WTC11 (cell line): ENCODE measurements at places on chromosomes 2 and 18.

GRCh38 chr2:39623917-39624316, 41.8 kb upstream of the TMEM178A start:
- DNase-seq: no peak

DNA sequence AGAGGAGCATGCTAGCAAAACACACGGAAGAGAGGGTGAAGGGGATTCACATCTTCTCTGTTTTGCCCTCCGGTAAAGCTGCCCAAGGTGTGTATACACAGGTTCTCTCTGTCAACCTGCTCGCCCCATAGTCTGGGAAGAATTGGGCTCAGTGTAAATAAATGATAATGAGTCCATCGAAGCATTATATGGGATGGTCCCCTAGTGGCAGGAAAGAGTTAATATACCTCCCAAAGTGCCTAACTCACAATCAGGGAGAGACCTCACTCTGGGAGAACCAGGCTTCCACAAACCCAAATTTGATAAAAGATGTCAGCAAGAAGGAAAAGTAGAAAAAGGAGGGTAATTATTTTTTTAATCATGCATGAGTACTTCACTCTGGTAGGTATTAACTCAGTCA, 262.2 kb upstream of the ZNF521 start:
- no peak overlapping the region for H3K4me3 ChIP-seq
- DNase-seq: no peak
- H3K27me3 ChIP-seq: no peaks in the 10 kb centered on the region
- H3K27ac ChIP-seq: no peak overlapping the region
- peaks cover 22% of the 10 kb centered on the region for H3K4me1 ChIP-seq

DNA sequence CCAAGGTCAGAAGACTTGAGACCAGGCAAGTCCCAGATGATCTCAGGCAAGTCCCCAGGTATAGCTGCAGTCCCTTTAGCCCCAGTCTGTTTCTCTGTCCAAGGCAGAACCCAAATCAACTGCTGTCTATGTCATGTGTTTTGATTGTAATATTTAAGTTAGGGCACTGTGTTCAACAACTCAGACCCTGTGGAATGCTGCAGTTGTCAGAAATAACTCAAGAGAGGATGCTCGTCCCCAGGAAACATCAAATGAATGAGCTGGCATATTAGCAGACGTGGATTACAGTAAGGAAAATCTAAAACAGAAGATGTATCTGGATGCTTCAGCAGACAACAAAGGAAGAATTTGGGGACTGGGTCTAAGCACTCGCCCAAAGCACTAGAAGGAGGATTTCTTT, 70.1 kb downstream of the BCL11A start:
- H3K4me1 ChIP-seq: peaks cover 90% of the 10 kb centered on the region
- H3K36me3 ChIP-seq: peaks cover 22% of the 10 kb centered on the region
- H3K27me3 ChIP-seq: peaks cover 16% of the 10 kb centered on the region

DNA sequence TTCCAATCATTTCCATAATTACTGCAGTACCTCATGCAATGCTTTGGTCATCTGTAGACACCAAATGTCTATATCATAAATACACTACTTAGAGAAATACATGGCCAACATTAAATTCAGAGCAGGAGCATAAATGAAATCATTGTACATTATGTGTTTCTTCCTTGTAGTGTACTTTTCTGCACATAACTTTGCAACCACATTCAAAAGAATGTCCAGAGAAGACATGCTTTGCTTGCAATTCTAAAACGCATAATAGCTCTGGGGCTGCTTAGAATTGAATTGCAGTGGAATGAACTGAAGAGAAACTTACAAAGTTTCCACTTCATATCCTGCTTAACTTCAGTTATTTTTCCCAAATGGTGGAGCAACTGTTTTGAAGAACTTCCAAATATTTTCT, 664.4 kb downstream of the DSC3 start:
- no peak overlapping the region for H3K27ac ChIP-seq
- no peak for DNase-seq
- H3K4me1 ChIP-seq: peaks cover 15% of the 10 kb centered on the region
- H3K36me3 ChIP-seq: peaks cover 12% of the 10 kb centered on the region

- H3K27me3 ChIP-seq: no peaks in the 10 kb centered on the region; the same call in 1 of the 2 replicates
- no peak overlapping the region for H3K4me3 ChIP-seq
- H3K36me3 ChIP-seq: peaks cover 21% of the 10 kb centered on the region
Measured at GRCh38 chr18:46732201-46732600, 24.7 kb downstream of the ST8SIA5 start.

DNA sequence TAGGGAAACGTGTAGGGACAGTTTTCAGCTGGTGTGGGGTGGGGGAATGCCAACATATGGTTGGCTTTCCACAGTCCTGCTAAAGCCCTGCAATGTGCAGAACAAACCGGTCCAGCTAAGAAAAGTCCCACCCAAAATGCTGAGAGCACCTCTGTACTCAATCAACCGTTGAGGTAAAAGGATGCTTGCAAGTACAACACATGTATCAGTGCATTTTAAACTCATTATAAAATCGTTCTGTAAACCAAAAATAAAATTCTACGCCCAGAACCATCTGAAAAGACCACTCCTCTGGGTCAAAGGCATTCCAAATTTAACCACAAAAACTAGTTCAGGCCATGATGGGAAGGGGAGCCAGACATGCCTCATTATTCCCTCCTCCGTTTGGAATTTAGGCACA, 2.0 kb upstream of the TYMS start:
- H3K27ac ChIP-seq: no peak overlapping the region; the same call in 1 of the 2 replicates
- H3K27me3 ChIP-seq: no peaks in the 10 kb centered on the region
- no peak for DNase-seq
- H3K4me3 ChIP-seq: peak overlapping the region; percentile 60

DNA sequence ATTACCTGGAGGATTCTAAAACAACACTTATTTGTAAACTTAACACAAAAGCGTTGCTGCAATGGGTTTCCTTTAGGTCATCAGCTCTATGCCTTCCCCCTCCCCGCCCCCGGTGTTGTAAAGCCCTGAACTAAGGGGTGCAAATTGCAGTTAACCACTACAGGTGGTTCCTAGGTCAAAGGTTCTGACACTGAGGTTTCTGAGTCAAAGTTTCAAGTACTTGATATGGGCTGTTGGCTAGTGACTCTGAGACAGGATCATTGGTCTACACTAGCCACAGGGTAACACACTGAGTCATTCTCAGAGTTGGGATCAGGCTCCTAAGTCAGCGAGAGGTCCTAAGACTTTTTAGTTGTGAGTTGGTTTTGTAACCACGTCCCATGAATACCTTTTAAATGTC, 15.4 kb downstream of the IL1B start:
- peaks cover 38% of the 10 kb centered on the region for H3K4me1 ChIP-seq
- H3K4me3 ChIP-seq: no peak overlapping the region
- H3K27ac ChIP-seq: no peak overlapping the region
- DNase-seq: no peak

- no peak for DNase-seq
- H3K4me3 ChIP-seq: no peak overlapping the region
- H3K4me1 ChIP-seq: no peaks in the 10 kb centered on the region
Measured at GRCh38 chr2:119338826-119339561, 27.6 kb downstream of the C2orf76 start.

- peaks cover 14% of the 10 kb centered on the region for H3K4me1 ChIP-seq
- H3K27ac ChIP-seq: no peak within 1 kb of the TSS
- peak; percentile 68 for DNase-seq
- H3K27me3 ChIP-seq: peaks cover 44% of the 10 kb centered on the region
Measured at GRCh38 chr2:130755256-130756052, at the start of gene AMER3. Gene AMER3 (plus strand): TSS chr2:130755540. CDS start chr2:130762073, 6,533 bp downstream.

GRCh38 chr2:216316743-216317142, 55.5 kb downstream of the MARCHF4 start:
- DNase-seq: no peak
- no peak overlapping the region for H3K4me3 ChIP-seq
- H3K27ac ChIP-seq: no peak overlapping the region
- H3K4me1 ChIP-seq: peaks cover 32% of the 10 kb centered on the region
- no peaks in the 10 kb centered on the region for H3K27me3 ChIP-seq

GRCh38 chr2:7692657-7693161, 775.5 kb downstream of the RNF144A start:
- peaks cover 30% of the 10 kb centered on the region for H3K4me1 ChIP-seq
- no peak overlapping the region for H3K4me3 ChIP-seq
- H3K27me3 ChIP-seq: no peaks in the 10 kb centered on the region
- no peak overlapping the region for H3K27ac ChIP-seq
- peaks cover 4% of the 10 kb centered on the region for H3K36me3 ChIP-seq
- no peak for DNase-seq

GRCh38 chr2:579961-580360, 97.2 kb downstream of the TMEM18 start:
- H3K27ac ChIP-seq: no peak overlapping the region
- H3K4me3 ChIP-seq: no peak overlapping the region
- 0 out of 2 replicates have a peak, but pooled peaks cover under 1% of the 10 kb centered on the region for H3K4me1 ChIP-seq
- peaks cover 4% of the 10 kb centered on the region for H3K27me3 ChIP-seq
- peaks cover 3% of the 10 kb centered on the region; the same call in 1 of the 2 replicates for H3K36me3 ChIP-seq

- H3K36me3 ChIP-seq: no peaks in the 10 kb centered on the region
- DNase-seq: no peak
- H3K27me3 ChIP-seq: no peaks in the 10 kb centered on the region
Measured at GRCh38 chr18:55743736-55744135, 155.7 kb upstream of the TCF4 start.

DNA sequence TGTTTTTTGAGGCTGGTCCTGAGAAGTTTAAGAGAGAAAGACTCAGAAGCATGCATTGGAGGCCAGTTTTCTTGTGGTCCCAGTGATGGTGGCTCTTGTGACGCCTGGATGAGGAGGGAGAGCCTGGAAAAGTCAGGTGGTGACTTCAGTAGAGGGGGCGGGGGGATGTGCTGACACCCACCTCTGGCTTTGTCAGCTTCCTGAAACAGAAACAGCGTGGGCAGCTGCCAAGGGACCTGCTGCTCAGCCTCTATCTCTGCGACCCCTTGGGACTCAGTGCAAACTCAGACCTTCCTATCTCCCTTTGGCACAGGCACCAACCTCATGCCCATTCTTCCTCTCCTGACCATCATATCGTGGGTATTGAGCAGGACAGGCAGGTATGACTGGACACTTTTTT, 6.4 kb downstream of the TGFBRAP1 start:
- H3K27me3 ChIP-seq: no peaks in the 10 kb centered on the region
- no peak overlapping the region for H3K4me3 ChIP-seq
- peaks cover 15% of the 10 kb centered on the region for H3K4me1 ChIP-seq
- no peak overlapping the region for H3K27ac ChIP-seq
- no peaks in the 10 kb centered on the region for H3K36me3 ChIP-seq

- H3K27me3 ChIP-seq: no peaks in the 10 kb centered on the region
- no peak for DNase-seq
- no peak overlapping the region for H3K4me3 ChIP-seq
- H3K36me3 ChIP-seq: peaks cover 17% of the 10 kb centered on the region
- H3K27ac ChIP-seq: no peak overlapping the region
- H3K4me1 ChIP-seq: peaks cover 18% of the 10 kb centered on the region
Measured at GRCh38 chr2:205060269-205060668, 515.0 kb downstream of the PARD3B start.

GRCh38 chr2:37652199-37652640, 19.2 kb downstream of the CDC42EP3 start:
- peaks cover 68% of the 10 kb centered on the region for H3K4me1 ChIP-seq
- H3K27me3 ChIP-seq: peaks cover 21% of the 10 kb centered on the region
- H3K27ac ChIP-seq: peak overlapping the region; percentile 79; the same call in 1 of the 2 replicates
- no peak for DNase-seq
- peaks cover 25% of the 10 kb centered on the region for H3K36me3 ChIP-seq

DNA sequence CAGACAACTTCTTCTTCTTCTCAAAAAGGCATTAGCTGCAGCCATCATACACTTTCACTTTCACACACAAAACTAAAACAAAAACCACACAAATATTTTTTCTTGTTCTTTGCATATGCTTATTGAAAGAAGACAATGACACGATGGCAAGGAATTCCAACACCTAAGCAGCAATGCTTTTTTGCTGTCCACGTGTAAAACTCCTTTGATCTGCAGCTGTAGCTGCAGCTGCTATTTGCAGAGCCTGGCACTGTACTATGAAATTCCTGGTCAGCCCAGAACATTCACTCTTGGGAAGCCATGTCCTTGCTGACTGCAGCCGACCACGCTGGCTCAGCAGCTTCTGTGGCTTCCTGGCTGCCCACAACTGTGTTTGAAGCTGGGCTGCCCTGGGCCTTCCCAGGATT, 316.2 kb downstream of the CDH2 start:
- H3K4me3 ChIP-seq: no peak overlapping the region
- no peaks in the 10 kb centered on the region for H3K36me3 ChIP-seq
- DNase-seq: no peak
- H3K4me1 ChIP-seq: peaks cover 7% of the 10 kb centered on the region; the same call in 1 of the 2 replicates
- no peak overlapping the region for H3K27ac ChIP-seq

- no peak overlapping the region for H3K4me3 ChIP-seq
- H3K27me3 ChIP-seq: no peaks in the 10 kb centered on the region
- H3K4me1 ChIP-seq: no peaks in the 10 kb centered on the region
- DNase-seq: no peak
- peaks cover 17% of the 10 kb centered on the region for H3K36me3 ChIP-seq
- 0 out of 2 replicates have a peak overlapping the region, but pooled peaks have one; percentile 4 for H3K27ac ChIP-seq
Measured at GRCh38 chr2:173929441-173929840, 35.7 kb downstream of the SP3 start.

DNA sequence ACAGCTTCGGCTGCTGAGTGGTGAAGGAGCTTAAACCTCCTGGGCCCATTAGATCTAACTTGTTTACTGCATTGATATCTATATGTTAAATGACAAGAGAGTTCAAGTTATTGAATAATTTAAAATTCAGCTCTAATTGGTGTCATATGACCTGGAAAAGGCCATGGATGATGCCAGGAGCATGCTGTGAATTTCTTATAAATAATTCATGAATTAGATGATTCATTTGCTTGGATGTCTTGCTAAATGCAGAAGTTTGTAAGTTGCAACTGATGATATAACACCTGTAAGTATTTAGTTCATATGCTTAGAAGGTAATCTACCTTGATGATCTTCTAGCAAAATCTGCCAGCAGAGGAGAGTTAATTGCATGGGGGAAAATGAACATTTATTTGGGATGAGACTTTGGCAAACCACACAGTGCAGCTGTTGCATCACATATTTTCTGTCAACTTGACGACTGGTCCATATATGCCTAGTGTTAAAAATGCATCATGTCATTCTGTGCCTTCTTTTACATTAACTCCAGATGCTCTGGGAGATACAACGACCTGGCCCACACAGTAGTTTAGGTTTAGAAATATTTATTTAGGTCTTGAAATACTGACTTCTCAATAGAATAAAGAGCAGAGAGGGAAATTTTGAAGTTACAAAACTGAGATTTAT, 226.3 kb downstream of the KIAA1328 start:
- no peak overlapping the region for H3K27ac ChIP-seq
- DNase-seq: no peak

DNA sequence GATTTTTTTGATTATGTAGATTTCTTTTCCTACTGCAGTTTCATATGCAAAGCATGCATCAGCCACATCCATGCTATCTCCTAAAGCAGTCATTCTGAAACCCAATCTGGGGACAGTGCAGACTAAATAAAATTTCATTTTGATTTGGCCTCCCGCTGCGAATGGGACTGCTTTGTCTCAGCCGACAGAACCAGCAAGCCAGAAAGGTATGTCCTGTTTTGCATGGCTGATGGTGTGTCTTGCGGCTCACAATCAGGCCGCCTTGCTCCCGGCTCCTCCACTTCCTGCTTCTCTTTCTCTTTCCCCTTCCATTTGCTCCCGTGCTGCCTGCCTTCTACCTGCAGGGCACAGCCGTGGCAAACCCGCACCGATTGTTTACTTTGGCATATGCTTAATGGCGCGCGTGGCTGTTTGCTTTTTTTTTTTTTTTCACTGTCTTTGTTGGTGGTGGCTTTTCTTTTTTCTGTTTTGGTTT, 419.6 kb upstream of the POU3F3 start:
- peaks cover 49% of the 10 kb centered on the region for H3K4me1 ChIP-seq
- H3K27ac ChIP-seq: peak overlapping the region; percentile 92
- H3K27me3 ChIP-seq: no peaks in the 10 kb centered on the region
- H3K4me3 ChIP-seq: peak overlapping the region; percentile 65
